ENCODE measurements at places on chromosomes 7 and 10.

- DNase-seq = peak; percentile 24
These were observed 219.7 kb downstream of the PRPF18 start for GRCh38 chr10:13806419-13806818.

GRCh38 chr10:34003561-34003960 is 669.1 kb upstream of the NRP1 start:
- no peak for DNase-seq

DNA sequence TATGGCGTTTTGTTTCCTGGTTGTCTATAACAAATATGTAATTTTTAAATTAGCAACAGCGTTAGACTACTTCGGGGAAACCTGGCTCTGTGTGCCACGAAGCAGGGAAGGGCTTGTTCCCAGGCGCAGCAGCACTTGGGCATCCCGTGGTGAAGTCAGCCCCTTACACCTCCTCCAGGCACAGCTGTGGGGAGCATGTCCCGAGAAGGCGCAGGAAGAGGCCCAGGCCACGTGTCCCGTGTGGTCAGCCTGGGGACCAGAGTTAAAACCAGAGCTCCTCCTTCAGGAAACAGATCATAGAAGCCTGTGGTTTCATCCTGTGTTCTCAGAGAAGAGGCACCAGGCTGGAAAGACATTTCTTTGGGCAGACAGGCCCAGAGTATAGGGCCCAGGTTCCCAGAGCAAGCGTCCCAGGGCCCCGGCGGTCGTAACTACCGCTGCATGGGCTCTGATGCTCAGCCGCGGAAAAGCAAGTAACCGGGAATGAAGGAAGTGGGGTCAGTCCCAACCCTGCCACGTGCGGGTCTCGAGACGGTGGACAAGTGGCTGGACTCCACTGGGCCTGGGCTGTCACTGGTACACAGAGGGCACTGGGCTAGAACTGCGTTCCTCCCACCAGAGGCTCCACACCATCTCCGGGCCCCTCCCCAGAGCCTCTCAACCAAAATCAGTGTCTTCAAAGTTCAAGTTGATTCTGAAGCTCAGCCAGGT is 7.1 kb downstream of the NUDT1 start:
- DNase-seq = peak; percentile 87

- DNase-seq = no peak
These were observed 11.0 kb upstream of the ZNF273 start for GRCh38 chr7:64892116-64892515.

GRCh38 chr10:61845950-61846268 is 55.6 kb upstream of the ARID5B start:
- DNase-seq = no peak

GRCh38 chr7:10824154-10824553 is 149.5 kb upstream of the PHF14 start:
- no peak for DNase-seq

Data from suppressor macrophage treated with lipopolysaccharide for 1 hour (primary cell).